Stimulated activated CD8-positive, alpha-beta memory T cell treated with anti-CD3 and anti-CD28 coated beads, Interleukin-2, amount 100 ng/mL, for 1 hour (primary cell): ENCODE measurements at places on chromosomes 1 and 21.

DNA sequence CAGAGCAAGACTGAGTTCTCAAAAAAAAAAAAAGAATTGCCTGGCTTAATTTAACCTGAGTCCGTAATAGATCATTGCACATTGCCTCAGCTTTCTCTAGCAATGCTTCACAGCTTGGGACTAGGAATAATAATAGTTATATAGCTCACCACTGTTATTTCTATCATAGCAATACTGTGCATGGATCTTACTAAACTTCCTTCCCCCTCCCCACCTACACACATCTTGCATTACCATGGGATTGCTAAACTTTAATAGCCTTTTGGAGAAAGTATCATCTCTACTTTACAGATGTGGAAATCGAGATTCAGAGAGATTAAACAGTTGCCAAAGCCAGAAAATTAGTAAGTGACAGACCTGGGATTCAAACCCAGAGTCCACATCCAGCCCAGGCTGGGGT lies 99.4 kb downstream of the ATP5PO start:
- DNase-seq, result no peak

GRCh38 chr1:41496080-41497055 lies 11.9 kb upstream of the EDN2 start:
- no peak for DNase-seq

GRCh38 chr1:228245111-228245510 lies 37.3 kb downstream of the OBSCN start:
- DNase-seq, result no peak

GRCh38 chr21:38678827-38679226 lies 126.9 kb upstream of the ETS2 start:
- DNase-seq, result no peak

- DNase-seq, result no peak
Observed at GRCh38 chr1:246618240-246618808, 52.1 kb downstream of the CNST start.

GRCh38 chr1:112417271-112417670 lies 21.3 kb downstream of the CTTNBP2NL start:
- no peak for DNase-seq

- DNase-seq, result no peak
Observed at GRCh38 chr1:29590583-29591565, 354.6 kb downstream of the PTPRU start.

- no peak for DNase-seq
Observed at GRCh38 chr1:195373856-195374255, 1234.4 kb downstream of the KCNT2 start.
